ENCODE measurements at places on chromosomes 16 and 17.

DNA sequence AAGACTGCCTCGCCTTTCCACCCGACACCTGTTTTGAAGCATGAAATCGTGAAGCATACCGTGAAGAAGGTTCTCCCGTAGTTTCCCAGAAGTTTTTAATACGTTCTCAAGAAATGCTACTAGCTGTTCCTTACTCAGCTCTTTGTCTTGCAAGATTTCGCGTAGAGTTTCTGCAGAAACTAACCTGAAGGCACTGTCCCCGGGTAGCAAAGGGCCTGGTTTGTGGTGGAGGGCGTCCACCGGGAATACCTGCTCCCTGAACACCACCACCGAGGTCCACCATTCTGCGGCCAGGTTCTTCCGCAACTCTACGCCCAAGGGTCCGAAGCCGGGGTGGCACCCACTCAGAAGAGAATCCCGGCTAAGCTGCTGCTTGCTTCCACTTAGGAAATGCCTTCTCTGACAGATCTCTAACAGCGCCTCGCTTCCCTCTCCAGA, 487 bp downstream of the POLG2 start:
- no peak for DNase-seq

GRCh38 chr17:82019690-82020571, 2.7 kb downstream of the CENPX start:
- DNase-seq: no peak

GRCh38 chr16:70421473-70422311, 17.2 kb downstream of the ST3GAL2 start:
- no peak for DNase-seq

DNA sequence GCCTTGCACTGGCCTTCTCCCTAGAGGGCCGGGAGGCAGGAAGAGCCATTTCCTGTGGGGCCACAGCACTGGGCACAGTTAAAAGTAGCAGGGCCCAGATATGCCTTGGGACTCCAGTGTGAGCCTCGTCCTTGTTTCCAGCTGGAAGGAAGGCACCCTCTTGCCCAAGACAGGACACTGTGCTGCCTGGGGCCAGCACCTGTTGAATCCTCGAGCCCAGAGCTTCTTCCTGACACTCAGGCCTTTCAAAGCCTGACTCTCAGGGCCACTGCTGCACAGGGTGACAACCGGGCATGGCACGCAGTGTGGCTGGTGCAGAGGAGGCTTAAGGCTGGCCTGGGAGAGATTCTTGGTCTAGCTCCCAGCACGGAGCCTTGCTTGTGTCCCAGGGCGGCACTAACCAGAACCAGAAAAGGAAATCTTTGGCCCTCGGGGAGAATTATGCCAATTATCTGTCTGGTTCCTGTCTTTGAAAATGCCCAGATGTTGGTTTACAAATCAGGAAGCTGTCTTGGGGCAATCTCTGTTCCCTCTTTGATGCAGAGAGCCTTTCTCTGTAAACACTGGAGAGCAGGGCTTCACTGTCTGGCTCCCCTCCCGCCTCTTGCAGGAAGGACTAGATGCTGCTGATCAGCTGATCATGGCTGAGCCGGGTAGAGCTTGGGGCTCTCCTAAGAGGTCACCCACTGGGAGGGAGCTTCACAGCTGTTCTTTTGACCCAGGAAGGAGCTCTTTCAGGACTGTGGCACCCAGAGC, 11.1 kb downstream of the LDHD start:
- peak; percentile 31 for DNase-seq

GRCh38 chr17:64128787-64129514, 993 bp downstream of the ERN1 start:
- no peak for DNase-seq

GRCh38 chr16:471353-472198, 46.1 kb downstream of the RAB11FIP3 start:
- DNase-seq: peak; percentile 91

All from nucleus accumbens (tissue), 56 donors.